ENCODE measurements at places on chromosomes 11 and 22. TPM values are rescaled to one million over a fixed set of nuclear protein-coding genes. Genes with fewer than 3 reads are reported as not detected.

The CAVIN3 gene
- total RNA-seq: 294 TPM

The OR8J1 gene
- total RNA-seq: not detected

The KRTAP5-6 gene
- total RNA-seq: not detected

The MS4A13 gene
- not detected for total RNA-seq

DNA sequence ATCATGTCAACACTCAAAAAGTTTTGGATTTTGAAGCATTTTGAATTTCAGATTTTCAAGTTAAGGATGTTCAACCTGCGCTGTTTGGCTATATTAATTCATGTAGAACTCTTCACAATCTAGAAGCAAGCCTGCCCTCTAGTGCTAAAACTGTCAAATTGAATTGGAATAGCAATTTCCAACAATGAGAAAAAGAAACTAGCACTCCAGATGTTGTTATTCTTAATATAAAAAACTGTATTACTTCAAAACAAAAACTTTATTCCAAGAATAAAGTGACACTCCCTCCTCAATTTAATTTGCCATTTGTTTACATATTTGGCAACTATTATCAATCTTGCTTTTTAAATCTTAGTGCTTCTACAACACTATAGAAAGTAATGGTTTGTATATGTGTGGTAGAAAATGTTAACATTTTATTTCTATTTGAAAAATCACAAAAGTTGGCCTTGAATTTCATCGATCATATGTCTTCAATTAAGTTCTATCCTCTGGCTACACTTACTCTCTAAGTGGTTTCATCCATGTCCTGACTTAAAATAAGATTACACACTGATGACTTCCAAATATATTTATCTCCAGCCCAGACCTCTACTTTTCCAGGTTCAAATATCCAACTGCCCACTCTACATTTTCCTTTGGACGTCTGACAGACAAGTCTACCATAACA, 36.6 kb downstream of the DCUN1D5 start:
- no peak overlapping the region for H3K27ac ChIP-seq
- H3K36me3 ChIP-seq: peaks cover 5% of the 10 kb centered on the region
- no peaks in the 10 kb centered on the region for H3K4me1 ChIP-seq
- DNase-seq: no peak
- no peaks in the 10 kb centered on the region for H3K27me3 ChIP-seq

- peak within 1 kb of the TSS; percentile 55 for H3K27ac ChIP-seq
- no peaks in the 10 kb centered on the region for H3K4me1 ChIP-seq
- H3K4me3 ChIP-seq: no peak within 1 kb of the TSS
- no peak for DNase-seq
These were observed at the start of gene NXPE2 for GRCh38 chr11:114678125-114679036. NXPE2 (plus strand) TSS chr11:114678527; CDS start chr11:114678576, 49 bp downstream.

- no peak overlapping the region for H3K27ac ChIP-seq
- H3K36me3 ChIP-seq: no peaks in the 10 kb centered on the region
- peak; percentile 62 for DNase-seq
- H3K4me1 ChIP-seq: no peaks in the 10 kb centered on the region
- peaks cover 14% of the 10 kb centered on the region for H3K27me3 ChIP-seq
These were observed 10.6 kb downstream of the KCNC1 start for GRCh38 chr11:17745023-17745772.

DNA sequence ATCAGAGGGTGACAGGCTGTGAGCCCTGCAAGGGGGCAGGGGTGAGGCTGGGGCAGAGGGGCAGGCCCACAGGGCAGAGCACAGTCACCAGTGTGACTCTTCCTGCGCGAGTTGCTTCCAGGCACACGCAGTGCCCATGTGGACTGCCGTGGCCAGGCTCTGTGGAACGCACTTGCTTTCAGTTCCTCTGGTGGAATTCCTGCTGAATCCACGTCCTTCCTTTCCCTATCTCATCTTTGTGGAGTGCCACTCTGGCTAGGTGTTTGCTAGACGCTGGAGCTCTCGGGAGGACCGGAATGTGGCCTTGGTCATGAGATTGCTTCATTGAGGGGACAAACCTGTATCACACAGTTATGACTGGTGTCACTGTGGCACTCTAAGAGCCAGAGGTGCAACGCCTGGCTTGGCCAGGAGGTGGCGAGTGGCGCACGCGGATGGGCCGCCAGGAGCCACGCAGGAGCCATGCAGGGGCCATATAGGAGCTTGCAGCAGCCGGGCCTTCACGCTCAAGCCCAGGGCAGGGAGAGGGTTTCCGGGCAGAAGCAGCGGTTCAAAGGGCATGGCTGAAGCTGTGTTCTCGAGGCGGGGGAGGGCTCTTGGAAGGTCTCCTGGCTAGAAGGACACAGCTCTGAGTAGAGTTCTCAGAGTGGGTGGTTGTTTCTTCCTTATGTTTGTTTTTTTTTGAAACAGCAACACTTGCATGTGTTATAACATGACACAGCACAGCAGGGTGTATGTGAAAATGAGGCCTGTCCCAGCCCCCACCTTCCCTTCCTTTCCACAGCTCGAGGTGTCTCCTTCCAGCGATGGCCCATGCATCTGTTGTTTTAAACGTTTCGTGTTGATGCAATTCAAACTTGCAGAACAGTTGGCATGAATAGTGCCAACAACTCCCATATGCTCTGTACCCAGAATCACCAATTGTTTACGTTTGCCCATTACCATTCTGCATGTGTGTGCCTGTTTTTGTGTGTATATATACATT, 36.2 kb downstream of the TBC1D22A start:
- H3K4me3 ChIP-seq: no peak overlapping the region
- peaks cover 6% of the 10 kb centered on the region for H3K4me1 ChIP-seq

- DNase-seq: no peak
These were observed 39.0 kb downstream of the IL18BP start for GRCh38 chr11:72037554-72038311.

DNA sequence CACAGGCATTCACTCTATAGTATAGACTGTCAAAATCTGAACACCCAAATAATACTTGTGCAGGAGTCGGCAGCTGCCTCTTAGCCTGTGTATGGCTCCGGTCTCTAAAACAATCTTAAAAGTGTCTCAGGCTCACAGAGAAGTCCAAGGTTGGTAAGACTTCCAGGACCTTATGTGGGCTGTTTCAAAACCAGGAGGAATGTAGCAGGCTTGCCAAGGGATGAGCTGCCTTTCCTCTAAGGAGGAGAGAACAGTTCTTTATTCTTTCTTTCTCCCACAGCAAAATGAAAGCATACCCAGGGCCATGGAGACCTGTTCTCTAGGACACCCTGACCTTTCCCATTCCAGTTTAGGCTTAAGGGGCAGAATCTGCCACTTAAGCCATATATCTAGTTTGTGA, 176.5 kb downstream of the TRPC6 start:
- no peaks in the 10 kb centered on the region for H3K27me3 ChIP-seq
- peak; percentile 69 for DNase-seq
- H3K27ac ChIP-seq: peak overlapping the region; percentile 80
- peaks cover 32% of the 10 kb centered on the region for H3K4me1 ChIP-seq
- H3K36me3 ChIP-seq: no peaks in the 10 kb centered on the region

DNA sequence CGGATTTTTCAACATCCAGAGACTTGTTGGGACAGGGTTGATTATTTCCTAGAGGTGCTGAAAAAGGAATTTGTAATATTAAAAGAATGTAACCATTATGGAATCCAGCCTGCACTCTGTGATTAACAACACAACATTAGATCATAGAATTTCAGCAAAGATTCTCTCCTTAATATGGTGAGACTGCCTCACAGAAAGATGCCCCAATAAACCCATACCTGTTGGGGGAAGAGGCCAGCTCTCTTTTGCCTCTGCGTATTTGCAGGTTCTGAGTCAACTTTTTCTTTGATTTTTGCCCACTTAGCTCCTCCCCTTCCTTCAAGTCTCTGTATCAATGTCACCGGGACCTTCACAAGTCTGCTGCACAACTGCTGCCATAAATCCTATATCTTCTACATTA, 12.4 kb upstream of the MTMR3 start:
- H3K4me1 ChIP-seq: peaks cover 5% of the 10 kb centered on the region
- H3K4me3 ChIP-seq: no peak overlapping the region
- no peak overlapping the region for H3K27ac ChIP-seq
- no peak for DNase-seq

DNA sequence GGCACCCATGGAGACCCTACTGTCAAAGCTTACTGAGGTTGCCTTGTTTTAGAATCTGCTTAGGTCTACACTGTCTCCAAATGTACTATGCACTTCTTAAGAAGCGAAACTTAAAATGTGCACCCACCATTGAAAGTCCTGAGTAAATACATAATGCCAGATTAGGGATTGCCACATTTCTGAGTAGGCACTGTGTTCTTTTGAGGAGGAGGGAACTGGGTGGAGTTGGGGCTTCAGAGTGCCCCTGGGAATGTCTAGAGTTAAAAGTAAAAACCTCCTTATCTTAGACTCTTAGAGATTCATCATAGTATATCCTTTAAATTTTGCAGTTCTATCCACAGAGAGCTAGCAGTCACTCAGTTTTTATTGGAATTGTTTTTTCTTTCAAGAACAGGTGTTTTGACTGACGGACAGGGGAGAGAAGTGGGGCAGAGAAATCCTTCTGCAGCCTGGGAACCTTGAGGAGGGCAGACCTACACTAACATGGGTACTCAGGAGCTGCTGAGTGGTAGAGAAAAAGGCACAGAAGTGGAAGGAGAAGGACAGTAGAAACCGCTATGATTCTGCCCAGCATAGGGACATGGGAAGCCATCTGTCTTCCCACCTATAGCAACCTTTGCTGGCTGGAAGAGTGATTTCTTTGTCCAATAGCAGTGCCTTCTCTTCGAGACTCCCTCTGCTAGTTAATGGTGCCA, 33.4 kb upstream of the MICAL2 start:
- no peaks in the 10 kb centered on the region for H3K27me3 ChIP-seq
- peak overlapping the region; percentile 91 for H3K27ac ChIP-seq
- no peak for DNase-seq
- H3K4me3 ChIP-seq: no peak overlapping the region

GRCh38 chr22:31857247-31857646, 87.1 kb upstream of the YWHAH start:
- H3K27me3 ChIP-seq: no peaks in the 10 kb centered on the region
- DNase-seq: no peak
- H3K27ac ChIP-seq: no peak overlapping the region
- peaks cover 77% of the 10 kb centered on the region for H3K36me3 ChIP-seq

GRCh38 chr22:45485261-45485660, 17.4 kb upstream of the FBLN1 start:
- H3K27ac ChIP-seq: no peak overlapping the region
- no peaks in the 10 kb centered on the region for H3K27me3 ChIP-seq
- no peaks in the 10 kb centered on the region for H3K4me1 ChIP-seq
- DNase-seq: no peak

- no peaks in the 10 kb centered on the region for H3K27me3 ChIP-seq
- no peak overlapping the region for H3K4me3 ChIP-seq
- H3K36me3 ChIP-seq: no peaks in the 10 kb centered on the region
- no peak overlapping the region for H3K27ac ChIP-seq
- H3K4me1 ChIP-seq: no peaks in the 10 kb centered on the region
These were observed 9.4 kb upstream of the SPDYC start for GRCh38 chr11:65160643-65161042.

- H3K36me3 ChIP-seq: no peaks in the 10 kb centered on the region
- H3K27ac ChIP-seq: no peak overlapping the region
- DNase-seq: no peak
- no peak overlapping the region for H3K4me3 ChIP-seq
- H3K27me3 ChIP-seq: no peaks in the 10 kb centered on the region
These were observed 126.3 kb downstream of the ADAMTS15 start for GRCh38 chr11:130574740-130575139.

GRCh38 chr11:112361396-112361795, 100.7 kb upstream of the PLET1 start:
- no peak overlapping the region for H3K4me3 ChIP-seq
- H3K4me1 ChIP-seq: peaks cover 3% of the 10 kb centered on the region
- no peaks in the 10 kb centered on the region for H3K36me3 ChIP-seq
- no peaks in the 10 kb centered on the region for H3K27me3 ChIP-seq
- no peak for DNase-seq

DNA sequence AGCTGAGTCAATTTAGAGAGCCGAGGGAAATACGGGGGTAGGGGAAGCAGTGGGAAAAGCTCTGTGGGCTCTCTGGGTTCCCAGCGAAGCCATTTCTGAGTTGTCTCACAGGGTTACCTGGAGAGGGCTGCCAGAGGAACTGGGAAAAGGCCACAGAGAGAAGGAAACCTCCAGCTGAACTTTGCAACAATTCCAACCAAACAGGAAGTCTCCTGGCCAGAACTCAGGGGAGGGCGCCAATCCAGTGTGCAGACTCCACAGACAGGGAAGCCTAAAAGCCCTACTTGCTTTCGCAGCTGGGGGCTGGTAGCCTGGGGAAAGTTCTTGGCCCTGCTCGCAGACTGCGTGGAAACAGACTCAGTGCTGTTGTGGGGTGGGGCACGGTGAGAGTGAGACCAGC, 23.1 kb upstream of the GNAZ start:
- H3K4me3 ChIP-seq: no peak overlapping the region
- peaks cover 3% of the 10 kb centered on the region for H3K27me3 ChIP-seq
- H3K36me3 ChIP-seq: no peaks in the 10 kb centered on the region
- no peak for DNase-seq
- H3K27ac ChIP-seq: no peak overlapping the region
- H3K4me1 ChIP-seq: no peaks in the 10 kb centered on the region

DNA sequence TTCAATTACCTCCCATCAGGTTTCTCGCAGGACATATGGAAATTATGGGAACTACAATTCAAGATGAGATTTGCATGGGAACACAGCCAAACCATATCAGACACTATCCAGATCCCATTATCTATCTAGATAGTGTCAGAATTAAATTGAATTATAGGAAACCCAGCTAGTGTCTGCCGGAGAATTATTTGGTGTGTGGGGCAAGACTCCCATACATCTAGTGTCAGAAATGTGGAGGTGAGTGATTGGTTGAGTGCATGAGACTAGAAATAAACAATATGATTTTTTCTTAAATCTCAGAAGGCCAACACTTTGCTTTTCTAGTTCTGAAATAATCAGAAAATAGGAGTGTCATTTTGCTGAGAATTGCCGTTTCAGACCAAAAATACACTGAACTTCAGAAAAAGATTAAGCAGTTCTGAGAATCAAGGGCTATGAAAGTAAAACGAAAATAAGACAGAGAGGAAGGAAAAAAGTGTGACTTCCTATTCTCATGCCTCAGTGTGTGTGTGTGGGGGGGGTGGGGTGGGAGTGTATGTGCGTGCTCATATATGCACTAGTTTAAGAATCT, 21.3 kb downstream of the CASP12 start:
- no peaks in the 10 kb centered on the region for H3K36me3 ChIP-seq
- no peaks in the 10 kb centered on the region for H3K4me1 ChIP-seq
- H3K27me3 ChIP-seq: no peaks in the 10 kb centered on the region
- H3K4me3 ChIP-seq: no peak overlapping the region
- no peak for DNase-seq
- H3K27ac ChIP-seq: no peak overlapping the region

All from sigmoid colon (tissue), 7 donors.